ENCODE measurements at places on chromosomes 1 and 21. TPM values are rescaled to one million over a fixed set of nuclear protein-coding genes. Genes with fewer than 3 reads are reported as not detected.

The KRTAP19-3 gene
- not detected for total RNA-seq

The AADACL4 gene
- total RNA-seq, result not detected

The CNR2 gene
- total RNA-seq, result not detected

The TSSK3 gene
- total RNA-seq, result not detected

The C1orf116 gene
- total RNA-seq, result not detected

The PPFIA4 gene
- 2.4 TPM for total RNA-seq

The DNALI1 gene
- total RNA-seq, result 2.9 TPM

The ATF3 gene
- 1.5 TPM for total RNA-seq

The PRR9 gene
- total RNA-seq, result not detected

The TNNT2 gene
- total RNA-seq, result 16.0 TPM

The OR2AK2 gene
- total RNA-seq, result not detected

The GSTM1 gene
- total RNA-seq, result not detected

All from pericardium fibroblast (primary cell).